ENCODE measurements at places on chromosomes 6 and 20.

DNA sequence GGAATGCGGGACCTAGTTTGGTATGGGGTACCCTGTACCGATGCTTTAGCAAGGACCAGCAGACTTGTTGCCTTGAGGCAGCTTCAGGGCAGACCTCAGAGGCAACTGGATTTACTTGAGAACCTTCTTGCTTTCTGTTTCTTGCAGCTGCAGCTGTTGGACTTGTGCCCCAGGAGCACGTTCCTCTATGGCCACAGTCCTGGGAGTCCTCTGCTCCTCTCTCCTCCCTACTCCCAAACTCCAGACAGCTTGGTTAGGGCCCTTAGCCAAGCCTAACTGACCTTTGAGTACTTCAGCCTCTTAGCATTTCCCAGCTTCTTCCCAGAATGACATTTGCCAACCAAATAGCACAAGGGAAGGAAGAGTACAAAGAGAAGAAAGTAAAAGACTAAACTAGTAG lies 34.7 kb downstream of the GHRH start:
- no peak for DNase-seq

DNA sequence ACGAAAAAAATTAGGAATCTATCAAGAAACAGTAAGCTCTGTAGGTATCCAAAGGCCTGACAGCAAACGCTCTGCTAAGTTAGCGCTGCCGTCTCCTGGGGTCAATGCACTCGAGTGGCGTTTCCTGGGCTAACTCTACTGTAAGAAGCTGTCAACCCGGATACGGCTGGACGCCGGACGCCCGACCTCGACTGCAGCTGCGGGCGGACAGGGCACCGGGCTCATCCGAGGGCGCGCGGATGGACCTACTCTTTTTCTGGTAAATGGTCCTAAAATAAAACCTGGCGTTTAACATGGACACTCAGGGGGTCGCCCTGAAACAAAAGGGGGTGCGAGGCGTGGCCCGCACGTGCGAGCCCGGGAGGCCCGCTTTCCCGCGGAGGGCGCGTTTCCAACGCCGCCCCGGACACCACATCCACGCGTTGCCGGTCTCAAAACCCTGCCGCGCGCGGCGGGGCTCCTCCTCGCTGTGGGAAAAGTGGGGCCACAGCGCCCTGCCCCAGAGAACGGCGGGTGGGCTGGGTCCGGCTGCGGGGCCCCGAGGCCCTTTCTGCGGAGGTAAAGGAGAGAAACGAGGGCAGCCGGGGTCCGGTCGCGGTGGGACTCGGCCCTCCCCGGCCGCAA lies 537 bp downstream of the TCP1 start:
- DNase-seq, result peak; percentile 13

DNA sequence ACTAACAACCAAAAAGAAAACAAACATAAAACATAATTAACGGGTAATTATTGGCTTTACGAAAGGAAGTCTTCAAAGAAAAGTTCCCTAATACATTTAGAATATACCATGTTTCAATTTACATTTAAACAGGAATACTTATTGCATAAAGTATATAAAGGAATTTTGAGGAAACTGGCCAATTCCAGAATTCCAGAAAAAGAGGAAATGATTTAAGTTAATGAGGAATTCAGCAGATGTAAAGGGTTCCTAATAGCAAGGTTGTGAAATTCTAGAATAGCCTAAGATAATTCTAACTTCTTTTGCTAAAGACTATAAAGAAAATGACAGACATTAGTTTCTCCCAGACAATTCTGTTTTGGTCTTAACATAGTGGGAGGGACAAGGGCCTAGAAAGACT lies 35.0 kb downstream of the DTNBP1 start:
- DNase-seq, result no peak

GRCh38 chr6:139230391-139230840 lies 61.4 kb downstream of the TXLNB start:
- peak; percentile 47 for DNase-seq

DNA sequence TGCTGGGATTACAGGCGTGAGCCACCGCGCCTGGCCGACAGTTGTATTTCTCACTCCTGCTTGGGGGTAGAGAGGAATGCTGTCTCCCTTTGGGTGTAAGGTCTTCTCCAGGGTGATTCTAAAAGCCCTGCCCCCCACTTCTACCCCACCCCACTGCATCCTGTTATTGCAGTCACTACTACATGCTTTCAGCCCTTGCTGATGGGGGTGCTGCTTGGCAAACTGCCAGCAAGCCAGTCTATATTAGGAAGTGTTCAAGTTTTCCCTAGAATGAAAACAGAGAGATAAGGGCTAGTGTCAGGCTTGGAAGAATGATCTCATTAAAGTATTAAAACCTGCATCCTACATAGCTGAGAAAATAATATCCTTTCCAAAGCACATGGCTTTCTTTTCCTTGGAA lies 31.3 kb downstream of the TTI1 start:
- no peak for DNase-seq

DNA sequence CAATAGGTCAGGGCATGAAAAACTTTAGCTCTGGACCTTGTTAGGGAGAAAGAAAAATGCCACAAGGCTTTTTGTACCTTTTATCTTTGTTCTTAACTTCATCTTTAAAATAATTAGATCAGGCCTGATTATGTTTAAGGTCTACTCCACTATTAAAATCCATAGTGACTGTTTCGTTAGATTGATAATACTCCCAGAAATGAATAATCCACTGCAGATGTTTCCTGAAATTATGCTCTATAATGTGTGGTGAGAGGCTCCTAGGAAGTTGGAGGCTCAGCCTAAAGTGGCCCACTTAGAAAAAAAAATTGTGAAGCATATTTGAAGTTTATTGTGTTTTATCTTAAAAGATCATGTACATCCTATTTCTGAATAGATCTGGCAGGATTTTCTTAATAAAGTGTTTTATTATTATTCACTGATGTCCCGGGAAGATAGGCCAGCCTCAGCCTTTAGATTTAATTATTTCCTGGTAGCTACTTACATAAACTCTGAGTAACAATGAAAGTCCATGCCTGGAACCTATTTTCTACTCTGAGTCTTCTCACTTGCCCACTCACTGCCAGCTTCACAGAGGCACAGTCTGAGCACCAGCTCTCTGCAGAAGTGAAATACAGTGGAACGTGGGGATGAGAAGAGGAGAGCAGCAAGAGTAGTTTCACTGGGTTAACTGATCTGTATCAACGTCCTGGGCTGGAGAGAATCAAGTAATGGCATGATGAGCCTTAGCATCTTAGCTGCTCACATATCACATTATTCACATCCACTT lies 126.8 kb upstream of the TMEM170B start:
- no peak for DNase-seq

- no peak for DNase-seq
Observed at GRCh38 chr6:31794866-31795615, 511 bp downstream of the VARS1 start.

GRCh38 chr6:112216662-112217551 lies 37.5 kb downstream of the LAMA4 start:
- DNase-seq, result no peak

GRCh38 chr6:37093728-37094069 lies 76.3 kb upstream of the PIM1 start:
- DNase-seq, result no peak

- DNase-seq, result peak; percentile 68
Observed at GRCh38 chr6:106510090-106510970, 119.0 kb downstream of the RTN4IP1 start.

GRCh38 chr20:1034415-1034789 lies 32.3 kb upstream of the RSPO4 start:
- no peak for DNase-seq

DNA sequence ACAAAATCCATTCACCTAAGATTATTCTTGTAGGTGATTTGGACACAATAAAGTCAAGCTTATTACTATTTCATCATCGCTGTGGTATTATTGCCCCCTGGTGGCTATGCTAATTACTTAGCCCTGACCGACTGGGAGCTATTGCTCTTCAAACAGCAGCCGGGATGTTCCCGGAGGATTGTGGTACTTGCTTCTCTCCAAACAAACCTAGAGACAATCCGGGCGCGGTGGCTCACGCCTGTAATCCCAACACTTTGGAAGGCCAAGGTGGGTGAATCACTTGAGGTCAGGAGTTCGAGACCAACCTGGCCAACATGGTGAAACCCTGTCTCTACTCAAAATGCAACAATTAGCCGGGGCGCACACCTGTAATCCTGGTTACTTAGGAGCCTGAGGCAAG lies 15.4 kb upstream of the STMND1 start:
- peak; percentile 36 for DNase-seq

DNA sequence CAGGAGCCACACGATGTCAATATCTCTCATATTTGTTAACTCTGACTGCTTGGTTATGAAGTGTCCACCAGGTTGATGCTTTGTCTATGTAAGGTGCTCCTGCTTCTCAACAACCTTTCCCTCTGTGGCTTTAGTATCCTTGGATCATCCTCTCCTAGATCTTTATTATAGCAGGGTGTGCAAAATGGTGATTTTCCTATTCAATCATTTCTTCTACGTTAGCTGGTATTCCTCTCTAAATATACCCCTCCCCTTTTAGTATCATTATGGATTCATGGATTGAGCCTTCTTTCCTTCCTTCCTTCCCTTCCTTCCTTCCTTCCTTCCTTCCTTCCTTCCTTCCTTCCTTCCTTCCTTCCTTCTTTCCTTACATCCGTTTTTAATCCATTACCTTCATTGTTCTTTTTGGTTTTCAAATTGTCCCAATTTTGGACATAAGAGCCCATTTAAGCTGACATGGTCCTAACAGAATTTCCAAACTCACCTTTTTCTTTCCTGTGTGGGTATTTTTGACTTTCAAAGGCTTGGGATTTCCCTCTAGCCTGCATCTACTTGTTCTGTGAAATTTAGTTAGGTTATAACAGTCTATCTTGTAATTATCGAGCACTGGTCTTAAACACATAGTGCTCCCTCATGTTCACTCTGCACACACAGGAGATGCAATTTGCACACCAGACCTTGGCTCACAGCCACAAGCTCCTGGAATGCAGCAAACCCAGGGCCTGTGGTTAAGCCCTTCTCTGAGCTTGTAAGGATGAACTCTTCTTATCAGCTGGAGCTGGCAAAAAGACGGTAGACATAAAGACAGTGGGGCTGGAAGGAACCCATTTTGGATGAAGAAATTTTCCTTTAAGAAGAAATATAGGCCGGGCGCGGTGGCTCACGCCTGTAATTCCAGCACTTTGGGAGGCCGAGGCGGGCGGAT lies 109.9 kb downstream of the SLC24A3 start:
- DNase-seq, result no peak

GRCh38 chr20:11387189-11387754 lies 530.4 kb upstream of the BTBD3 start:
- no peak for DNase-seq

Measured in CD4-positive, alpha-beta T cell treated with Interleukin-2 at 100 ng/mL for 4 hours (primary cell).